ENCODE measurements at places on chromosomes 1 and 21.
A peak's percentile ranks its signal among the peaks of the same experiment; 100 is the strongest.

DNA sequence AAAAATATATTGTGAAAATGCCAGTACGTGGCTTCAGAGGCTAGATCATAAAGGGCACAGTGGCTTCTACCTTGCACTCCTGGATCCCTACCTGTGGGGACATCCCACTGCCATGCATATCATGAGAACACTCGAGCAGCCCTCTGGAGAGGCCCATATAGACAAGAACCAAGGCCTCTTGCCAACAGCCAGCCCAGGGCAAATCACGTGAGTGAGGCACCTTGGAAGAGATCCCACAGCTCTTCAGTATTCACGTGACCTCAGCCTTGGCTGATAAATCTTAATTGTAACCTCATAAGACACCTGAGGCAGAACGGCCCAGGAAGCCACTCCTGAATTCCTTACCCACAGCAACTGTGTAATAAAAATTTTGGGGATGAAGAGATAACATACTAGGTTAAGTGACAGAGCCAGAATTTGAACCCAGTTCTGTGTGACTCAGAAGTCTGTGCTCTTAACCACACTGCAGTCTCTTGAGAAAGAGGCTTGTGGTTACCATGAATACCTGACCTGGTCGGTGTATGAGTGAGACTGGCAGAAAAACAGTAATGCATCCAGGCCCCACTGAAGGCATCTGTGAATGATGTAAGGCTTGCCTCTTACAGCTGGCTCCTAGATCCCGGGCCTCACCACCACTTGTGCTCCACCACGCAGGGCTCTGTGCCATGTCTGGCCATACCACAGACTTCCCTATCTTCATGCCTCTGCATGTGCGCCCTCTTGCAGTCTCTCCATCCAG lies 6.9 kb upstream of the A3GALT2 start:
- peak; percentile 25 for DNase-seq

DNA sequence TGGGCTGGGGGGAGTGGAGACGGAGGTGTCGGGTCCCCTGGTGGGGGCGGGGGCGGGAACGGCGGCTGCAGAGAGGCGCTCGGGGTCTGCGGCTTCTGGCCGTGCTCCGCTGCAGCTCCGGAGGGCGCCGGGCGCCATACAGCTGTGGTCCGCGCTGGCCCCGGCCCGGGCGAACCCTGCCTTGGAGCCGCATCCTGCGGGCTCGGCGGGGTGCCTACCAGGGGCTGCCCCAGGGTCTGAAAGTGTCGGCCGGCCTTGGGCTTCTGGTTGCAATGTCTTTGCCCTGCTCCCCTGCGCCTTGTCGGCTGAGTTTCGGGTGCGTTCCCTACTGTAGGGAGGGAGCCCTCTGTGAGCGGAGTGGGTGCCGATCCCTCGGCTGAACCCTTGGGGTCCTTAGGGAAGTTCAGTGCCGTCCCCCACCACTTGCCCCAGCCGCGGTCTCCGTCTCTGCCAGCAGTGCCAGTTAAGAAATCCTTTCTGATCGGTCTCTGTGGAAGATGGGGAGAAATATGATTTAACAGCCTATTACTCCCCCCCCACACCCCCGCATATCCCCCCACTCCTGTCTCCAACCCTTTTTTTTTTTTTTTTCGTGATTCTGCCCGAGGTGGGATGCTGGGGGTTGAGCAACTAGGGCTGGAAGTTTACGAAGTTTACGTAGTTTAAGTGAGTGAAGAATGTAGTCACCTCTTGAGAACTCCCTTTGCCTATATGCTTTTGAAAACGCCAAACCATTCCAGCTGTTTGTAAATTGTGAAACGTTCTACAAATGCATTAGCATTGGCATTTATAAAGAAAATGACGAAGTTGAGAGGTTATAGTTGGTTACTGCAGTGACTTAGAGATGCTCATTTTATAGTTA lies 588 bp downstream of the NEXN start:
- peak; percentile 29 for DNase-seq

- DNase-seq, result no peak
Measured at GRCh38 chr1:193060938-193061337, 1.5 kb downstream of the RO60 start.

DNA sequence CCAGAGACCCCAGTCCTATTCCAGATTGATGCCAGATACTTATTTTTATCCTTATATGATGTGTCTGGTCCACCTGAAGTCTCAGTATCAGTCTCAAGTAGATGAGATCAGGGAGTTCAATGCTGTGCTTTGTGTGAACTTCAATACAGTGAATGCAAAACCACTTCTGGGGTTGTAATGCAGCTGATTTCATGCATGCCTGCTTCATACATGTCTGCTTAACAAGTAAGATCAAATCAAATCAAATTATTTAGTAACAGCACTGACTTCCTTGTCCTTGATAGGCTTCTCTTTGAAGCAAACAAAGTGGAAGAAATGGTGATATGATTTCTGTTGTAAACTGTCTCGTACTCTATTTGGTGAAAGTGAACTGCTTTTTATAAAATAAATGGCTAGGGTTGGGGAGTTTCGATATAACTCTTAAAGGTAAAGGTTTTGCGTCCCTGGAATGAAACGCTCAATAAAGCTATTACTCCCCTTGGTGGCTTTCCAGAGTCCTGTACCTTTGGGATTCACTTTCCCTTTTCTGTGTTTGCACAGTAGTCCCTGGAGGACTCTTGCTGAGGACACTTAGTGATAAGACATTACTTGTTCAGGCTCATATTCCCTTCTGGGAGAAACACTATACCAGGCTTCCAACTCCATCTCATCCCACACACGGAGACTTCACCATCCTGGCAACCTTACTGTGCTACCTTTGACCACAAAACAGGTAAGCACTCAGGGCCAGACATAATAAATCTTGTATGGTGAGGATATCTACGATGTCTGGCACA lies 59.3 kb downstream of the FH start:
- peak; percentile 29 for DNase-seq
